ENCODE measurements at places on chromosomes 3 and 15. TPM values are rescaled to one million over a fixed set of nuclear protein-coding genes. Genes with fewer than 3 reads are reported as not detected.

CHST13 gene
- not detected for total RNA-seq

PLCH1 gene
- total RNA-seq: 10.9 TPM

- no peak for DNase-seq
Observed at GRCh38 chr3:158105710-158106253, 438 bp downstream of the SHOX2 start.

ZNF80 gene
- total RNA-seq: not detected

DISP2 gene
- 9.2 TPM for total RNA-seq

C3orf52 gene
- 0.31 TPM for total RNA-seq

CRYGS gene
- 1.6 TPM for total RNA-seq

GRCh38 chr3:44047796-44048195 lies 193.9 kb upstream of the TOPAZ1 start:
- DNase-seq: no peak

SNTN gene
- not detected for total RNA-seq

- no peak for DNase-seq
Observed at GRCh38 chr3:128472449-128473179, 5.9 kb upstream of the DNAJB8 start.

GRCh38 chr3:33526787-33527186 lies 86.6 kb upstream of the UBP1 start:
- DNase-seq: no peak

- DNase-seq: no peak
Observed at GRCh38 chr15:29740692-29741311, 81.5 kb downstream of the TJP1 start.

DNA sequence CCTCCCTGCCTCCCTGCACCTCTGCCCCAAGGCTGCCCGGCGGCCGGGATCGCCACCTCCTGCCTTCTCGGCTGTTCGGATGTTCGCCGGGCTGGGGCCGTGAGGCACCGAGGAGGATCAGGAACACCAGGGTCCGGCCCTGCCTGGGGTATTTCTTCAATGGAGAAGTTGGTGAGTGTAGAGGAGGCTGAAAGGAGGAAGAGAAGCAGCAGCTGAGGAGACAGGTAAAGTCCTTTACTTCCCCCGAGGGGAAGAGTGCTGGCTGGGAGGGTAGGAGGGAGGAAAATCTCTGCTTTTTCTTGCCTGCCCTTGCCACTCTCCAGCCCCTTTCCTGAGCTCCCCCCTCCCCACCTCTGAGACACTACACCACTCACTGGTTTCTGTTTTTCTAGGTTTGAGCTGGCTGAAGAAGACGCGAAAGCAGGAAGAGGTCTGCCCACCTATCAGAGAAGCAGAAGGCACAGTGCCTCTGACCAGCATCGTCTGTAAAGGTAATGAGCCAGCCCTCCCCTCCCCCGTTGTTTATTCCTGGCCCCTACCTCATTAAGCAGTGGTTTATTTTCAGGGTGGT lies 519 bp downstream of the ASB7 start:
- DNase-seq: no peak

STX19 gene
- total RNA-seq: not detected

- no peak for DNase-seq
Observed at GRCh38 chr15:100900136-100900794, 18.9 kb upstream of the LRRK1 start.

DNA sequence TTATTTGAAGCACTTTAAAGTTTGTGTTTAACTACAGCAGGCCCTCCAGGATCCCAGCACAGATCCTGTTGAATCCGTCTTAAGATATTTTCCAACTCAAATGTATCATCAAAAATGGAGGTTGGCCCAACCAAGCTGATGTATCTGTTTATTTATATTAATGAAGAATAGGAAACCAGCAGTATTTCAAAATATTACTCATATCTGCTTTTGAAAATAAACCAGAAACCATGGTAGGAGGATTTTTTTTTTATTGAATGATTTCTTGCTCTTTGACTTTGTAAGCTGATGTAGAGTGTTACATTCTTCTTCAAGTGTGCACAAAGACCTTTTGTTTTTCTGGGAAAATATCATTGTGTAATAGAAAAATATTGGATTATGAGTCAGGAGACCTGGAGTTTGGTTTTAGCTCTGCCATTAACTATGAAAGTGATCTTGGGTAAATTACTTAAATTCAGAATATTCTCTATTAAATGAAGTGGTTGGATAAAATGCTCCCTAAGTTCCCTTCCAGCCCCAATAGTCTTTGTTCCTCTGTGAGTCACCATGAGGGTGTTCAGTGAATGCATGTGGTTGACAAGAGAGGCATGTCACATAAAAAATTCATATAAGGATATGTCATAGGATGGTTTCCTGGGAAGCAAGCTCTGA lies 221.3 kb upstream of the GAP43 start:
- no peak for DNase-seq

DNA sequence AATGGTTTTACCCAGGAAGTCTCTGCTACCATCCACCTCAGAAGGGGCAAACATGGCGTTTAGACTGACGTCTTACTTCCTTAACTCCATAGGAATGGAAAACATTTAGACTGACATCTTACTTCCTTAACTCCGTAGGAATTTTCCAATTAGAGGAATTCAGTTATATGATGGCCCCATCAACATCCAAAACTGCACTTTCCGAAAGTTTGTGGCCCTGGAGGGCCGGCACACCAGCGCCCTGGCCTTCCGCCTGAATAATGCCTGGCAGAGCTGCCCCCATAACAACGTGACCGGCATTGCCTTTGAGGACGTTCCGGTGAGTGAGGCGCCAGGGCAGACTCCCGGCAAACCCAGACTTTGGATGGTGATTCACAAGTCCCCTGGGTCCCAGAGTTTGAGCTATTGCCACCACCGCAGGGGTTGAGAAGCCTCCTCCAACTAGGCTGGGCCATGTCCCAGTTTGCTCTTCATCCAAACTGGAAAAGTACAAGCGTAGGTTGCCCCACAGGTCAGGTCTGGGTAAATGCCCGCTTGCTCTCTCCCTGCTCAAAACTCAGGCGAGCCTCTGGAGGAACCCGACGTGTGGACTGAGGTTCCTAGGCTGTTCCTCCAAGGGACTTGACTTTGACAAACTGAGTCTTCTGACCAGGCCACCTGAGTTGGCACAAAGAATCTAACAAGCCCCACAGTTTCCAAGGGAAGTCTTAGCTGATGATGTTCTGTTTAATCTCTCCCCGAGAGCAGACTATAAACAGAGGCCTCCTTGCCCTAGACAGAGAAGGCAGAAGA lies 57.7 kb downstream of the MESD start:
- no peak for DNase-seq

P2RY1 gene
- 9.5 TPM for total RNA-seq

COX5A gene
- total RNA-seq: 43.8 TPM

- no peak for DNase-seq
Observed at GRCh38 chr15:43793647-43794046, 1.5 kb downstream of the SERF2 start.

GRCh38 chr3:15812183-15812582 lies 14.4 kb upstream of the ANKRD28 start:
- no peak for DNase-seq

DRD3 gene
- not detected for total RNA-seq

RNU5B-1 gene
- total RNA-seq: not detected

DNA sequence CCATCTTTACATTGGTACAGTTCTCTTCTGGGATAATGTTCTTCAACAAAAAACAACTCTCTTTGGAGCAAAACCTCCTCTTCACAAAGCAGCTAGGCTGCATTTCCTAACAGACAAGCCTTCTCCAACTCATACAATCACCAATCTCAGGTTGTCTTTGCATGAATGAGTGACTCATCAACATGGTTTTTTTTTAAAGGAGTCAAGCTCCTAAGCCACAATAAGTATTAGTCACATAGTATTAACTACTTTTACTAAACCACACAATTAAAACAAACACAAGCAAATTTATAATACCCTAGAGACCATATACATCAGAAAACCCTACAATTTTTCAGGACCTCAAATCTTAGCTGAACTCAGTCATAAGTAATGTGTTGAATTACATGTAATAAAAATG lies 137.4 kb downstream of the TBC1D5 start:
- DNase-seq: no peak

DNA sequence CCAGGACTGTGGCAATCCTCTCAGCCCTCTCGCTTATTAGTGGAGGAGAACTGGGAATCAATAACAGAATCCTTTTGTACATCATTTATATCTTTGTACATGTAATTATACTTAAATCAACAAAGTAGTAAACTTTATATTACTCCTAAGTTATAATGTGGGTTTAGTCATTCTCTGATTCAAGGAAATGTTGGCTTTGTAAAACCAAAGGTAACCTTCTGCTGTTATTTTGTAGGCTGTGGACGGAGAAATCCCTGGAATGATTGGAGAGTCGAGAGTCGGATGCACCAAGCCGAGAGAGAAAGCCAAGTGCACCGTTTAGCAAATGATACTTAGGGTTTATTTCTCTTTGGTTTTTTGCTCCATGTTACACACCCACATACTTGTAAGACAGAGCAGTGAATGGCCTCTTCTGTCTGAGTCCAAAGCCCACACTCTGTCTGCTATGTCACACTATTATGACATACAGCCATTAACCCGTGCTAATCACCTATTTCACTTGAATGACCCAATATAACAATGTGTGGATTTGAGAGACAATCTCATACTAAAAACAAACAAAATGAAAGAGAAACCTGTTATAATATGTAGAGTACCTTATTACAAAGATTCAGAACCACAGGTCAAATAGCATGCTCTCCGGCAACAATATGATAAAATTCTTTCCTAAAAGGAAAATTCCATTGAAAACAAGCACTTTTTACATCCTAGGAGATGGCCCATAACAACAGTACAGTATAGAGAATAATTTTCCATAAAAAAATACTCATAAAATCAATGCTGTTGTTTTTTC lies 72.2 kb downstream of the MECOM start:
- no peak for DNase-seq

GRCh38 chr3:54274607-54275006 lies 152.3 kb downstream of the CACNA2D3 start:
- no peak for DNase-seq

SCN10A gene
- total RNA-seq: not detected

DNA sequence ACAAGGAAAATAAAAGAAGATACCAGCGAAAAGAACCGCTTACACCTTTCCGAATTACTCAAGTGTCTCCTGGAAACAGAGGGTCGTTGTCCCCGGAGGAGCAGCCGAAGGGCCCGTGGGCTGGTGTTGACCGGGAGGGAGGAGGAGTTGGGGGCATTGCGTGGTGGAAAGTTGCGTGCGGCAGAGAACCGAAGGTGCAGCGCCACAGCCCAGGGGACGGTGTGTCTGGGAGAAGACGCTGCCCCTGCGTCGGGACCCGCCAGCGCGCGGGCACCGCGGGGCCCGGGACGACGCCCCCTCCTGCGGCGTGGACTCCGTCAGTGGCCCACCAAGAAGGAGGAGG lies 325 bp downstream of the ALCAM start:
- DNase-seq: peak; percentile 38

Measured in occipital lobe (tissue), 3 donors.